ENCODE measurements at places on chromosomes 1 and 21.

- DNase-seq: no peak
These were observed 99.0 kb downstream of the SLC45A1 start for GRCh38 chr1:8416881-8417280.

DNA sequence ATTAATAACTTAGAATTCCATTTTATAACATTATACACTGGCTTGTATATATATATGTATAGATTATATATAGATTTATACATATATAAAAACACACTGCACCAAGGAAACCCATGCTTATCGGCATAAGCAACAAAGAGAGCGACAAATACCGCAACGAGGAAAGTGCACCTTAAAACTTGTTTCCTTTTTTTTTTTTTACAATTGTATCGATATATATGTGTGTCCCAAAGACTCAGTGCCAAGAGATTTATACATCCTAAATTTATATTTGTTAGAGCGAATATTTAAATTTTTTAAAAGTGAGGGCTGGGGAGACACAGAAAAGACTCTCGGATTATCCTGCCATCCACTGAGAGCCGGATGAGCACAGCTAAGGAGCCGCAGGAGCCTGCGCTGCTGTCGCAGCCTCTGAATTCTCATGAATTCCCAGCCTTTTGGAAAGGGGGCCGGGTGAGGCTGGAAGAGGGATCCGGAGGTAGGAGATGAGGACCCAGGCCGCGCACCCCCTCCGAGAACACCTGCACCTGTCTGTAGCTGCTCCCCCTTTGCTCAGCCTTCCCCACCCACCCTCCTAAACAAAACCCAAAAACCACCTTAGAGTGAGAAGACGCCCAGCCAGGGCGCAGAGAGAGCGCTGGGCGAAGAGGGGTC, 5.2 kb downstream of the DMRTA2 start:
- DNase-seq: no peak

DNA sequence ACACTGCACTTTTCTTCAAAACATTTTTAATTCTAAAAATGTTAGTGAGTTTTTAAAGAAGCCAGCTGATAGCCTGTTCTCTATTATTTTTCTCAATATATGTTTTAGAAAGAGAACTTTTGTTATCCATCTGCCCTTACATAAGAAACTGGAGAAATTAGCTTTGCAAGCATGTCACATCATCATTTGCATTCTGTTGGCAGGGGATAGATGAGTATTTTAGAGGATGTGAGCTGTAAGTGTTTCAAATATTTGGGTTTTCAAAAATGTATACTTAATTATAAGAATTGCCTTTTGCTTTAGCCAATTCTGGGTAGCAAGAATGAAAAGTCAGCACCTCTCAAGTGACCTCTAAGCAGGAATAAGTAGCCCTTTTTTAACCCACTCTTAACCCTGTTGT, 7.4 kb downstream of the NFIA start:
- no peak for DNase-seq

DNA sequence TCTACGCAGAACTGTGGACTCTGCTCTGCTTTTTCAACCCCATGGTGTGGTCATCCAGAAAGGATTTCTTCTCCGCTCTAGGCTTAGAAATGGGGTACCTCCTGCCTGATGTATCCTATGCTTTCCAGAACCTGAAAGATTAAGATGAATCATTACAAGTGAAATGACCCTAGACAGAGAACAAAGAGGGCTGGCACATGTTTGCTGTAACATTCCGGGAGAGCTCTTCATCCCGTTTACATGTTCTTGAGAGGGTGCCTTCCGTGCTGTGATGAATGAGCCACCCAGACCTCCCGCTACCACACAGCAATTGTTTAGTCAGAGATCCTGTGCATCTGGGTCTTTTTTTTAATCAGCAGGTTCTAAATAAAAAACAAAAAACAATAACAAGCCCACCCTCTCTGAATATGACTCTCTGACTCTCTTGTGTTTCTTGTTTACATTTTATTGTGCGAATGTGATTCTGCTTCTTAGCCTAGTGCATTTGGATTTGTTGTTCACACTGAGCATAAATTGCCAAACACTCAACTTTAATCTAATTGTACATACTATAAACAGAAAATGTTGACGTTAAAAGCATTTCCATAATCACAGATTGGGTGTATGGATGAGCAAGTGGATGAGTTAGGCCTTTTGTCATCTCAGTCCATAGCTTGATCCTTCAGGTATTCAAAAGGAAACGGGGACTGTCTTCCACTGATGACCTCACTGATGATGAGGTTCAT, 87.1 kb downstream of the GPR88 start:
- DNase-seq: no peak

GRCh38 chr1:182388392-182389134, 3.0 kb downstream of the GLUL start:
- DNase-seq: no peak

All from stimulated activated CD8-positive, alpha-beta memory T cell treated with anti-CD3 and anti-CD28 coated beads, Interleukin-7, amount 100 ng/mL, for 1 hour (primary cell).